ENCODE measurements at places on chromosomes 7 and 10. TPM values are rescaled to one million over a fixed set of nuclear protein-coding genes. Genes with fewer than 3 reads are reported as not detected.

The PRSS37 gene
- total RNA-seq = not detected

The TACC2 gene
- total RNA-seq = 30.3 TPM

The HOXA1 gene
- 13.7 TPM for total RNA-seq

The CDC14C gene
- 0.11 TPM for total RNA-seq

DNA sequence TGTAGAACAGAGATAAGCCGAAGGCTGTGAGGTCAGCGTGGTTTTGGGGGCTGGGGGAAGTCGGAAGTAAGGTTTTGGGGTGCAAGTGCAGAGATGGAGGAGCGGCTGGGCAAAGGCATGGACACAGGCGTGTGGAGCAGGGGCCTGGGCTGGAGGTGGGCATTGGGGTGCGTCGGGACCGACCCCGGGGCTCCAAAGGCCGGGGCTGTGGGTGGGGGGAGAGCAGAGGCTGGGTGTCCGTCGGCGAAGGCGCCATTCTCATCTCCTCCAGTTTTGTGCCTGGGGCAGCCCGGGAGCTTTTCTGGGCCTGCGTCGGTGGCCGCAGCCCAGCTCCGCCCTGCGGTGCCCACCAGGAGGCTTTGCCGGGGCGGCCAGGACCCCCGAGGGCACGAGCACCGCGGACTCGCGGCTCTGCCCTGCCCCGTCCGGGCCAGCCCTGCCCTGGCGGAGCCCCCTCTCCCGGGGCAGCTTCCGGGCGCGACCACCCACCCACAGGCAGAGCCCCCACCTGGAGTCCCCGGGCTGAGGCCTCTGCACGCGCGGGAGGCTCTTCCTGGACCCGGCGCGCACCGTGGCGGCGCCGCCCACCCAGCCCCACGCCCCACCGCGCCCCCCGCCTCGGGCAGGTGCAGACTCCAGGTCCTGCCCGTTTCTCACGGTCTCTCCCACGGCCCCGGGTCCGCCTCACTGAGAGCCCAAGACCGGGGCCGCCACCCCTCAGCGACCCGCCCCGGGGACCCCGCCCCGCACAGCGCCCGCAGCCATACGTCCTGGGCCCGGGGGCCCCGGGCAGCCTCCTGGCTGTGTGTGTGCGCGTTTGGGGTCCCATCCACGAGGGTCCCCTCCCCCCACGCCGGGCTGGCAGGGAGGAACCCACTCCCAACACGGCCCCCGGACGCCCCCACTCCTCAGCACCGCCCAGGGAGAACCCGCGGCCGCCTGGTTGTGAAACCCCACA, 7.7 kb upstream of the SCART1 start:
- H3K36me3 ChIP-seq = peaks cover 30% of the 10 kb centered on the region
- no peak for DNase-seq
- H3K4me1 ChIP-seq = no peaks in the 10 kb centered on the region
- H3K27ac ChIP-seq = no peak overlapping the region
- no peak overlapping the region for H3K4me3 ChIP-seq

DNA sequence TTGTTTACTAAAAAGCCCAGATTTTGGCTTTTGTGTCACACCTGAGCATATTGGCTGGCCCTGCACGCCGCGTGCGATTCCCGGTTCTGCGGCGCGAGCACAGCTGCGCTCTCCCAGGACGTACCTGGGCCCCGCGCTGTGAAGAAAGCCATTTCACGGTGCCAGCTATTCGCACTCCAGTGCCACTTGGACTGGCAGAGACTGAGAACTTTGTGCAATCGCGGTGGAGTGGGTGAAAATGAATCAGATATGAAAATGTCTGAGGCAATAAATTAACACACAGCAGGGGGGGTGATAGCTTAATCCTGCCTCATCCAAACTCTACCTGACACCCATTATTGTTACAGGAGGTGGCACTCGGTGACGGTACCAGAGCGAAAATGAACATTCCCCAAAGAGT, 330.1 kb upstream of the MGMT start:
- H3K27ac ChIP-seq = no peak overlapping the region
- peaks cover 42% of the 10 kb centered on the region for H3K27me3 ChIP-seq
- H3K4me3 ChIP-seq = no peak overlapping the region
- H3K4me1 ChIP-seq = peaks cover 21% of the 10 kb centered on the region

- H3K36me3 ChIP-seq = no peaks in the 10 kb centered on the region
- H3K27ac ChIP-seq = no peak overlapping the region
- H3K4me1 ChIP-seq = no peaks in the 10 kb centered on the region
- no peak overlapping the region for H3K4me3 ChIP-seq
- peaks cover 4% of the 10 kb centered on the region for H3K27me3 ChIP-seq
- no peak for DNase-seq
Measured at GRCh38 chr7:100386940-100387339, 13.7 kb downstream of the PILRA start.

DNA sequence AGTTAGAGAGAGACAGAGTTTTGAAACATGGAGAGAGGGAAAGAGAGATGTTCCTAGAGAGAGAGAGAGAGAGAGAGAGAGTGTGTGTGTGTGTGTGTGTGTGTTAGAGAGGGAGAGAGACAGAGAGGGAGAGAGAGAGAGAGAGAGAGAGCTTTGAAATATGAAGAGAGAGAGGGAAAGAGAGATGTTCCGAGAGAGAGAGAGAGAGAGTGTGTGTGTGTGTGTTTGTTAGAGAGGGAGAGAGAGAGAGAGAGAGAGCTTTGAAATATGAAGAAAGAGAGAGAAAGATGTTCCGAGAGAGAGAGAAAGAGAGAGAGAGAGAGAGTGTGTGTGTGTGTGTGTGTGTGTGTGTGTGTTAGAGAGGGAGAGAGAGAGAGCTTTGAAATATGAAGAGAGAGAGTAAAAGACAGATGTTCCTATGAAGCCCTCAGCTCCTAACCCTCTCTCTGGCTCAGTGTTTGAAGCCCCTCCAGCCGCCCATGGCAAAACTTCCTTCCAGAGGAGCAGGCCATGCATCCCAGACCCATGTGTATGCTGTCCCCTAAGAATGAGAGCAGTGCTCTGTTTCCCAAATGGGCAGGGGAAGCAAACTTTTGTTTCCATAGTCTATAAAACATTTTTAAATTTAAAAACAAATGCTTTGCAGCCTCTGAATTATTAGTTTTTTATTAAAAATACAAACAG, 130.9 kb downstream of the KCNMA1 start:
- no peaks in the 10 kb centered on the region for H3K27me3 ChIP-seq
- no peaks in the 10 kb centered on the region for H3K36me3 ChIP-seq
- H3K4me1 ChIP-seq = peaks cover 68% of the 10 kb centered on the region
- H3K4me3 ChIP-seq = no peak overlapping the region

- H3K4me3 ChIP-seq = no peak overlapping the region
- H3K36me3 ChIP-seq = peaks cover 6% of the 10 kb centered on the region
- no peaks in the 10 kb centered on the region for H3K27me3 ChIP-seq
- peak overlapping the region; percentile 47 for H3K27ac ChIP-seq
- H3K4me1 ChIP-seq = peaks cover 29% of the 10 kb centered on the region
Measured at GRCh38 chr7:85498031-85498430, 311.2 kb upstream of the SEMA3D start.

DNA sequence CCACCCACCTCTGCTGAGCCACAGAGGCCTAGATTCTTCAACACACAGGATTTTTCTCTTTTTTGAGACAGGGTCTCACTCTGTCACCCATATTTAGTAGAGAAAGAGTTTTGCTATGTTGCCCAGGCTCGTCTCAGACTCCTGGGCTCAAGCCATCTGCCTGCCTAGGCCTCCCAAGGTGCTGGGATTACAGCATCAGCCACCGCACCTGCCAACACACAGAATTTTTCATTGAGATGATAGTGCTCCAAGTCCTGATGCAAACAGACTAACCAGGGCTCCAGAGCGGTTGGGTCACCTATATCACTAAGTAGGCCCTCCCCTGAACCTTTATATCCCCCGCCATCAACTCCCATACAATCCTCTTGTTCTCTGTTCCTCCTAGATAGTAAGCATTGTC, 24.4 kb upstream of the ADRB1 start:
- H3K4me3 ChIP-seq = no peak overlapping the region
- H3K27me3 ChIP-seq = peaks cover 34% of the 10 kb centered on the region
- no peaks in the 10 kb centered on the region for H3K36me3 ChIP-seq
- peaks cover 28% of the 10 kb centered on the region for H3K4me1 ChIP-seq
- no peak for DNase-seq
- no peak overlapping the region for H3K27ac ChIP-seq

DNA sequence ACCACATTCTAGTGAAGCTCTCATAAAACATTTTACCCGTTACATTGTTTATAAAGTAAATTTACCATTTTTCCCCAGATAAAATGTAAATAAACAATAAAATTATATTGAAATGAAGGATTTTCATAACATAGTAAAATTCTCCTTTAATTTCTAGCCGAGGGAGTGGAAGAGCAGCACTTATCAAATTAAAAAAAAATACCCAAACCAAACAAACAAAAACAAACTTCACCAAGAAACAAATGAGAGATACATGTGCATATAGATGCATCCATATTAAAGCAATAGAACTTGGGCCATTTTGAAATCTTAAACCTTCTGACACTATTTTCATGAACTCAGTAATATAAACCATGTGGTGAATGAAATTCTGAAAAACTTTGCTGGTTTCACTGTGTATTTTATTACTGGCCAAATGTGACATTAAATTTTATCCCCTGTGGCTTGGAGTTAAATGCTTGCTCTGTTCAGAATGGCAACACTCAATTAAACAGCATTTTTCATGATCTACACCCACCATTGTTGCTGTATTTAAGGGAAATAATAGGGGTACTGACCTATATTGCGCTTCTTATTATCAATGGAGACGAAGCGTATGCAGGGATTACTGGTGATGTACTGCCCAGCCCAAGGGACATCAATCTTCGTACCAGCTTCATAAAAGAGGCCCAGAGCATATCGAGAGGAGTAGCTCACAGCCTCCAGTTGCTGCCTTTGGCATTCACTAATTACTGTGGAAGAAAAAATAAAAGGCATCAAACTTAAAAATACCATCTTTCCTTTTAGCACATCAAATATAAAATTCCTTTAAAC, 220.9 kb downstream of the RNLS start:
- no peak for DNase-seq
- no peaks in the 10 kb centered on the region for H3K36me3 ChIP-seq
- peaks cover 28% of the 10 kb centered on the region for H3K4me1 ChIP-seq
- H3K4me3 ChIP-seq = no peak overlapping the region

- no peak for DNase-seq
- H3K4me1 ChIP-seq = no peaks in the 10 kb centered on the region
- H3K36me3 ChIP-seq = no peaks in the 10 kb centered on the region
- peaks cover 39% of the 10 kb centered on the region for H3K27me3 ChIP-seq
- H3K4me3 ChIP-seq = no peak overlapping the region
- no peak overlapping the region for H3K27ac ChIP-seq
Measured at GRCh38 chr10:123462756-123463155, 203.4 kb upstream of the GPR26 start.

- peaks cover 4% of the 10 kb centered on the region for H3K27me3 ChIP-seq
- no peak overlapping the region for H3K4me3 ChIP-seq
Measured at GRCh38 chr7:3057066-3057420, 13.4 kb upstream of the CARD11 start.

DNA sequence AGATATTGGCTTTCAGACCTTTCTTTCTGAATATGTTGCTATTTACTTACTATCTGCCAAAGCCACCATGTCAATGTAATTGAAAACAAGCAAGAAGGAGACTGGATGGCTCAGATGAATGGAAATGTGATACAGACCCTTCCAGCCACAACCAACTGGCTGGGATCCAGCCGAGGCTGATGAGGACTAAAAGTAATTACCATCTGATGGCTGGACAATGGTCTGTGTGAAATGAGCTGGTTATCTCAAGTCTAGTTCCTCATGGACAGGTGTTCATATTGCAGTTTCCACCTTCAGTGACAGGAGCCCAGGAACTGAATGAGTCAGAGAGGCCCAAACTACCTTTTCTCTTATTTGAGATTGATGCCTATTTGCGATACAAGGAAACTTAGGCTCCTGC, 267.5 kb downstream of the GATA3 start:
- H3K27me3 ChIP-seq = no peaks in the 10 kb centered on the region
- no peak for DNase-seq
- H3K4me3 ChIP-seq = no peak overlapping the region
- H3K36me3 ChIP-seq = no peaks in the 10 kb centered on the region

DNA sequence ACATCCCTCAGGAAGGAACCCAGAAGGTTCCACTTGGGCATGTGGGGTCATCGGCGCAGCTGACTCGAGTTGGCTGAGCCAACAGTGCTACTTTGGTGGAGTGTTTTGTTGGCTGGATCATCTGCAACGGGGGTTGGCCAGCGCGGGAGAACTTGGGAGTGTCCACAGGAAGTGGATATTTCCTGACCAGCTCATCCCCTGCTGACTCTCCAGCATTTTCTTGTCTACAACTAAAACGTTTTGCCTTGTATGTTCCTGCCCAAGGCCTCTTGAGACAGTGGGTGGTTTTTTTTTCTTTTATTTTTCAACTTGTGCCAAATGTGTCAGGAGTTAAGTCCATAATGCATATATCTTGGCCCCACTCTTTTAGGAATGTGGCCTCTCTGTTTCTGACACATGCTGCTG, 208.6 kb downstream of the ZNF365 start:
- no peak for DNase-seq
- H3K27ac ChIP-seq = peak overlapping the region; percentile 54
- peaks cover 3% of the 10 kb centered on the region for H3K4me1 ChIP-seq
- H3K27me3 ChIP-seq = peaks cover 1% of the 10 kb centered on the region
- H3K4me3 ChIP-seq = no peak overlapping the region

DNA sequence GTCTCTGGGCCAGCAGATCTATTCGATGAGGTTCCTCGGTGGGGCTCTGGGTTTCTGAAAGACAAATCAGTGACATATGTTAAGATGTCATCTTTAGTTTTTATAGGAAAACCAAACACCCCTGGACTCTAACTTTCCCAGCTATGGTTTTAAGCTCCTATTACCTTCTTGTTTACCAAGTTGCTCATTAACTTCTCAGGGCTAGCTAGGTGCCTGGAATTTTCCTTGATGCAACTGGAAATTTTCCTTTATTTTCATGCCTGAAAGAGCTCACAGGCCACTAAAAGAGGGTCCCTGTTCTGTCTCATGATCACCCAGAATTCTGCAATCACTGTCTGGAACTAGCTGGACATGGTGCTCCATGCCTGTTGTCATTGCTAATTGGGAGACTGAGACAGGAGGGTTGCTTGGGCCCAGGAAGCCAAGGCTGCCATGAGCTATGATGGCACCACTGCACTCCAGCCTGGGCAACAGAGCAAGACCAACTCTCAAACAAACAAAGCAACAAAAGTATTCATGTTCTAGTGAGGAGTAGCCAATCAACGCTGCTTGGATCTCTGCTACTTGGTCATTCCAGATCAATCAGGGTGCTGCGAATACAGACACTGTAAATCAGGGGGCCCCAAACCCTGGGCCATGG, 1173.5 kb upstream of the AUTS2 start:
- H3K4me1 ChIP-seq = peaks cover 9% of the 10 kb centered on the region
- H3K27ac ChIP-seq = no peak overlapping the region
- DNase-seq = no peak
- H3K36me3 ChIP-seq = no peaks in the 10 kb centered on the region

DNA sequence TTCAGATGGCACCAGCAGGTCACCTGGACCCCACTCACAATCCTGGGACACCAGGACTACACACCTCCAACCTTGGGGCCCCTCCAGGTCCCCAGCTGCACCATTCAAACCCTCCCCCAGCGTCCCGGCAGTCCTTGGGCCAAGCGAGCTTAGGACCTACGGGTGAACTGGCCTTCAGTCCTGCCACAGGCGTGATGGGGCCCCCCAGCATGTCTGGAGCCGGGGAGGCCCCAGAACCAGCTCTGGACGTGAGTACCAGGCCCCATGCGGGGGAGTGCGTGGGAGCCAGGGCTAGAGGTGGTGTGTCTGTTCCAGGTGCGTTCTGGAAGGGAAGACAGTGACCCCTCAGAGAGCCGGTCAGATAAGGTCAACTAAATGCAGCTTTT, 17.8 kb downstream of the ZMIZ2 start:
- peaks cover 33% of the 10 kb centered on the region for H3K36me3 ChIP-seq
- peaks cover 30% of the 10 kb centered on the region for H3K4me1 ChIP-seq
- no peaks in the 10 kb centered on the region for H3K27me3 ChIP-seq
- no peak overlapping the region for H3K27ac ChIP-seq
- no peak overlapping the region for H3K4me3 ChIP-seq

Measured in mesothelial cell of epicardium (in vitro differentiated cells).